ENCODE measurements at places on chromosomes 12 and 14.

DNA sequence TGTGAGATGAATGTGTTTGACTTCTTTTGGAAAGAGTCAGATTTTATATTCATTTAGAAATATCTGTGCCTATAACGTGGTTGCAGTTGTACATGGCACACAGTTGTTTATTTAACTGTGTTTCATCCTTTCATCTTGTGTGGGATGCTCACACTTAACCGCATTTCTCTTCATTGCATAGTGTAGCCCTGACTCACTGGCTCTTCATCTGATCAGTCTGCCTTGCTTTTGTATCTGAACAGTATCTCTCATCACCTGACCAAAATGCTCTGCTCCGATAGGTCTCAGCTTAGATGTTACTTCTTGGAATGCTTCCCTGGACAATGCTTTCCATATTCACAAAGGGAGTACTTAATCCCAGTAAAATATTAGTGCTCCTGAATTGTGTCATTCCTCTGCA, 83.4 kb downstream of the PDE3A start:
- DNase-seq: no peak

DNA sequence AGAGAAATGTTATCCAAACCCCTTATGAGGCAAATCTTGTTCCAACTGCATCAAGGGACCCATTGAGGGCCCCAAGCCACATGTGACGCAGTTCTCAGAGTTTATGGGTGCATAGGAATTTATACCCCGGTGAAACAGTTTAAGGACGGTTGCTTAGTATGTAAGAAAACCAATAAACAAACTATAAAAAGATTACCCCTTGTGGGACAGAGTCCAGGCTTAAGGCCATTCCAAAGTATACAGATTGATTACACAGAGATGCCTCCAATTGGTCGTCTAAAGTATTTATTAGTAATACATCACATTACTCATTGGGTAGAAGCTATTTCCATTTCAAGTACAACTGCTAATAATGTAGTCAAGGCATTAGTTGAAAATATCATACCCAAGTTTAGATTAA, 885.0 kb upstream of the MDGA2 start:
- DNase-seq: no peak

DNA sequence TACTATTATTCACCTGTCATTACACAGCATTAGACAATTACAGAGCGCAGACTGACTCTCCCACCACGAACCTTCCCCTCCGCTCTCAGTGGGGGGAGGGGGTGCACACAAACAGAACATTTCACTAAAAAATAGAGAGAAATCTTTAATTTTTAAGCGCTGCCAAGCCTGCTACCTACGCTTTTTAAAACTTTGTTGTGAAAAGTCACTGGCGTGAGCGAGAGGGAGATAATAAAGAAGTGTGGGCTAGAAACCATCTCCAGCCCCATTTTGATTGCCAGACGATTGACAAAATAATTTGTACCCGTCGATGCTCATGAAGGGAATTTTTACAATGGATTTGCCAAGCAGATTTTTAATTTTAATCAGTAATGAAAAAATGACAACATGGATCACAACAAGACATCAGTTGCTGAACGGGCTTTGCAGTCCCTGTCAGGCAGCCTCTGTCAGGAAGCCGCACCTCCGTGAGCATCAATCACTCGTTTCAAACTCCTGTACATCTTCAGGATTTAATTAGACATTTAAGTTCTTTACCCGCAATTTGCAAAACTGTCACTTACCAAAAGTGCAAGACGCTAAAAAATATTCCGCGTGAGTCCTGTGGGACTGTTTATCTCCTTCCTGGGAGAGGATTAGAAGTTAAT, 209.1 kb downstream of the BCL11B start:
- DNase-seq: no peak

DNA sequence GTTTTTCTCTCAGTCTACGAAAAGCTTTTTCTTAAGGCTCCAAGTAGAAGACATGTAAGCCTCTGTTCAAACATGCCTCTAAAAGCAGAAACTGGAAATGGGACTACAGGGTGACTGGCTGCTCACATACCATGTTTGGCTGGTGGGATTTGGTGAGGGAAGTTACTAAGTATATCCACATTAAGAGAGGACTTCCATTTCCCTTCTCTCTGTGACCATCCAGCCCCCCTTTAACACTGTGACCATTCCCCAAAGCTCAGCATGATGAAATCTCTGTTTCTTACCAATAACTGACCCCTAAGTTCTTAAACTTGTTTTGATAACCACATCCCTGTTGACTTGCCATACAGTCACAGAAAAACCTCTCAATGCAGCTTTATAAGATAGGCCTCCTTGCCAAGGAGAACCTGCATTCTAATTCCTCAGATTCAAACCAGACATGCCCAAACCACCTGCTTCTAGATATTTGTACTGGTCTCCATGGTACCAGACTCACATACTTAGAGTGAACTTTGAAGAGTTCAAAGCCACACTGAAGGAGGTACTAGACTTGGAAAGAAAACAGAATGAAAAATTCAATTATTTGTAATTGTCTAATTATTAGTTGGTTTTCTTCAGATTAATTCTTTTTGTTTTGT, 102.2 kb downstream of the VEZT start:
- DNase-seq: no peak

GRCh38 chr12:20063116-20063515, 305.2 kb upstream of the PDE3A start:
- DNase-seq: no peak

- peak; percentile 84 for DNase-seq
Measured at GRCh38 chr14:22982477-22983245, at the start of gene AJUBA. AJUBA (minus strand) TSS chr14:22982551; CDS start chr14:22982266, 285 bp downstream.

DNA sequence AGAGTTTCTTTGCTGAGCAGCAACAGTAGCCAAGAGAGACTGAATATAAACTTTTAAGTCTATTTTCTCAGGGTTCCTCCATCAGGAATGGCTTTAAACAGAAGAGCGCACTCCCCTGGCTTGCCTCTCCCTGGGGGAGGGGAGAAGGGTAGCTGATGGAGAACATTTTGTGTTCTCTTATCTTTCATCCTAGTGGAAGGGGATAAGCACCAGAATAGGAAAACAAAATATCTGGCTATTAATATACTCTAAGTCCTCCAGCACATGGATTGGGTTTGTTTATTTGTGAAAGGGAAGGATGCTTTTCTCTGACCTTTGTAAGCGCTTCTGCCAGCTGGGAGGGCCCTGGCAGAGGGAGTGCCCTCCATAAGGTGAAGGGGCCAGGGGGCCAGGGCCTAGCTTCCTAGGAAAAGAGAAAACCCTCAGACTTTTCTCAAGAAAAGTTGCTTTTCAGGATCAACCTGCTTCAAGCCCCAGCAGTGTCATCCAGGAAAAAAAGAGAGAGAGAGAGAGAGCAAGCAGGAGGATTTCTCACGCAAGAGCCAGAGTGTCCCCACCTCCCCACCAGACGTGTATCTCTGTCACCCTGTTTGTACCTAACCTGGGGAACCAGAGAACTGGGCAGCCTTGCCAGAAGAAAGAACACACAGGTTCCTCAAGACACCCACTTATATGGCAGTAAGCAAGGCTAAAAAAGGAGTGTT, 34.3 kb upstream of the ATP2A2 start:
- DNase-seq: no peak

GRCh38 chr14:50985124-50985858, 41.0 kb upstream of the PYGL start:
- DNase-seq: no peak

DNA sequence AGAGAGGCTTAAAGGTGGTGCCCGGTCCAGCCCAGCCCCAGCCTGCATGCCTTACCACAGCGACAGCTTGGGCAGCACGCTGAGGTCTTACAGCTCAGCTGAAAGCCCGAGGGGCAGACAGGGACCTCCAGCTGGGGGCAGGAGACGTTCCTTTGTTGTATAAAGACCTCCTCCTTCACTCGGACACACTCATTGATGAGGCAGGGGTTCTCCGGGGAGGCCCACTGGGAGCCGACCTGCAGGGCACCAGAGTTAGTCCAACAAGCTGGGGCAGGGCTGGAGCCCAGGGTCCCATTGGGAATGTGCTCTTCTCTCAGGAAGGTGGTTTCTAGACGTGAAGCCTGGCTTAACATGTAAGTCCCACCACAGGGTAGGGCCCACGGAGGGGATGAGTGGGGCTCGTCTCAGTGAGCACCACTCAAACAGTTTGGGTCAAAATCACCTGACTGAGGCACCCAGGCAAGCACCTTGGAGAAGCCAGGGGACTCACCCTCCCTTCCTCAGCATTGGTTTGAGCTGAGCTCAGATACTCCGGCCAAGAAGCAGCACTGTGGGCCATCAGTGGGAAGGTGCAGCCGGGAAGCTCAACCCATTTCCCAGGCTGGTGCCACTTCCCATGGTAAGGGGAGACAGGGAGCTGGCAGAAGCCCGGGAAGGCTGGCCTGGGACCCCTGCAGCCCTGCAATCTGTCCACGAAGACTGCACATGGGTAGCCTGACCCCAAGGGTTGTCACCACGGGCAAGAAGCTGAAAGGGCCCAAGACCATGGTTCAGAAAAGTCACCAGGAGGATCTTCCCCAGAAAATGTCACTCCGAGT, 24.3 kb upstream of the ANO2 start:
- DNase-seq: no peak

GRCh38 chr12:131934535-131934934, 5.5 kb downstream of the PUS1 start:
- DNase-seq: no peak

DNA sequence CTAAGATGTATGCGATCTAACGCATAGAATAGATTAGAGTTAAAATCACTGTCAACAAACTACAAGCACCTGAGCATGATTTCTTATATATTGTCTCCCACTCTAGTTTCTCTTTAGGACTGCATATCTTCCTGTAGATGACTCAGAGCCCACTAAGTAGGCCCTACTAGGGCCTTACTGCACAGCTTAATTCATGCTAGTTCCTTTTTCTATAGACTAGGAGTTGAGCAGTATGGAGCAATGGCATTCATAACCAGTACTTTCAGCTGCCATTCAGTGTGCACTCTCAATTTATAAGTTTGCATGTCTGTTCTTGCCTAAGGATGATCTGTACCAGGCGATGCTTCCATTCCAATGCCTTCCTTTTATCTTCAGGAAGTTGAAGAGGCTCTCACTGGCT, 103.5 kb downstream of the METTL25 start:
- no peak for DNase-seq

- no peak for DNase-seq
Measured at GRCh38 chr12:61654698-61655097, 605.5 kb upstream of the USP15 start.

GRCh38 chr12:46808955-46809697, 16.7 kb downstream of the SLC38A4 start:
- DNase-seq: no peak

GRCh38 chr14:69928111-69928523, 48.9 kb downstream of the SMOC1 start:
- DNase-seq: no peak

GRCh38 chr12:6961278-6961694, 9.2 kb downstream of the PHB2 start:
- no peak for DNase-seq

DNA sequence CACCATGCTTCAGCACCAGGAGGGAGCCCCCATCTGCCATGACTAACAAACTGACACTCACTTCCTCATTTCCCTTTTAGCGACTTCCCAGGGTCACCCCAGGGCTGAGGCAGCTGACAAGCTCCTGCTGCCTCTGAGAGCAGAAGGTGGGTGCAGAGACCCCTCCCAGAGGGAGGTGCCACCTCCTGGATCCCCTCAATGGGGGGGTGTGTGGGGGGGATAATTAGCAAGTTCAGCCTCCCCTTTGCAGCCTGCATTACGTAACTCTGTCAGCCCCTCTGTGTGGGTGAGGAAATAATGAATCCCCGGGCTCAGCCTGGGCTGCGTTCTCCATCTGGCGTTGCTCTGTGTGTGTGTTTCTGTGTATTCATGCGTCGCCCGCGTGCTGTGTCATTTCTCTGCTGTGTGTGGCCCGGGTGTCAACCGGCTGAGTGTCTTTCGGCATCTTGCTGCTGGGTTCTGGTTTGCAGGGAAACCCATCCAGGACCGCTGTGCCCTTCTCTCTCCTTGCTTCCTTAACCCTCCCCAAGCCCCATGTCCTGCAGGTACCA, 28.0 kb downstream of the NOS1 start:
- DNase-seq: peak; percentile 87

DNA sequence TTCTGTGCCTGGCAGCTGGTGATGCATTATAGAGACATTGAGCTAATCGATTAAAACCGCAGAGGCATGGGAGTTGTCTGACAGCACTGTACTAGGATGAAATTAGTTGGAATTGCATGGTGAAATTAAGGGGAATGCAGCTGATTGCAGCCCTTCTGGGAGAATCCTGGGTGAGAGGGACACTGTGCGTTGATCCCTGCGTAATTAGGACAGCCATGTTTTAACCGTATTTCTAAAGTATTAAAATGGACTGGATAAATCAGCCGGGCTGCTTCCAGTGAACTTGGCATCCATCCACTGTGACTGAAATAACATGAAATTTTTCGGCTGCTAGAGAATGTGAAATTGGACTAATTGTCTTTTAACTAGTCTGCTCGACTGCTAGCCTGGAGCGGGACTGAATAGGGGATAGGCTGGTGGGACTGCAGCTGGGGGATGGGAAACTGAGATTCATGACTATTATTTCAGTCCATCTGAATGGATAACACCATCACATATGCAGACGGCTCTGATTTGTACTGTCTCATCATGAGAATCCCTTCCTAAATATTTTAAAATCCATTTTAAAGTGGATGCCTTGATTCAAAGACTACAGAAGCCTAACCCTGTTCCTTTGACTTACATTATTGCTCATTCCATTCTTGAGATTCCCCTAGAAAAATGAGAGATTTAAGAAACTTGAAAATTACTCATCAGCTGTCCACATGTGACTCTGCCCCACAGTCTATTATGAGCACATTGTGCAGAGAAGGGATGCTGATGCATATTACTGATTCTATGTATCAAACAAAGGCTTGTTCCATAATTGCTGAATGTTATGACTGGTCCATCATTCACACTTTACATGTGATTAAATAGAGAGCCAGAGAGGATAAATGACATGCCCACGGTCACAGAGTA, 343.9 kb downstream of the NPAS3 start:
- DNase-seq: no peak

- peak; percentile 85 for DNase-seq
Measured at GRCh38 chr14:69818758-69819191, 21.7 kb upstream of the SLC10A1 start.

Data from NCI-H524 (cell line).